ENCODE measurements at places on chromosomes 11 and 22.

DNA sequence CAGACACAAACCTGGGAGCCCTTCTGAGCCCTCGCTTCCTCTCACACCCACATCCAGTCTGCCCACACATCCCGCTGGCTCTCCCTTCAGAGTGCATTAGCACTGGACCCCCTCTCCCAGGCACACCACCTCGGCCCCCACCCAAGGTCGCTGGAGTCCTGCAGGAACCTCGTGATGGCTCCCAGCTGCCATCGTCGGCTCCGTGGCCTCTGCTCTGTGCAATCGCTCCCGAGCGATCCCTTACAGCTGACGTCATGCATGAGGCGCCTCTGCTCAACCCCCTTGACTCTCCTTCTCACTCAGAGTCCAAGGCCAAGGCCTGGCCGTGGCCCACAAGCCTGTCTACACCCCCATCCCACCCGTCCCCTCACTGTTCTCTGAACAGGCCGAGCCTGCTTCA, 183.9 kb downstream of the EFCAB6 start:
- DNase-seq: no peak

GRCh38 chr11:62432695-62433094, 13.9 kb downstream of the SCGB1A1 start:
- DNase-seq: no peak

GRCh38 chr11:72308226-72309073, 64.5 kb upstream of the PHOX2A start:
- DNase-seq: no peak

DNA sequence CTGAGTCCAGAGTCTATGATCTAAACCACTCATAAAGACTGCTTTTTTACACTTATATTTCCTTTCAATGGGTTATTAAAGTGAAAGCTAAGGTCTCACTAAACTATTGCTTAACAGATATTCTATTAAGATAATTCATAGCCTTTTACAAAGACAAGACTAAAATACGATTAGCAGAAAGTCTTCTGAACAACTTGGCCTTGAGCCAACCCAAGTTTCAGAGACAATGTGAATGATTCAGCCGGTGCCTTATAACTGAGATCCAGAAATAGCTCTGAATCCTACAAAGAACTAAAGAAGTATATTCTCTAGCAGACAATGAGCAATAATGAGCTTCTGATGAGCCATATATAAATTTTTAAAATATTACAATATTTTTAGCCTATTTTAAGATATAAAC, 41.5 kb upstream of the CARD18 start:
- DNase-seq: no peak

- no peak for DNase-seq
Measured at GRCh38 chr22:40533712-40534378, 102.7 kb downstream of the MRTFA start.

- no peak for DNase-seq
Measured at GRCh38 chr22:19146215-19146968, 1.9 kb upstream of the ESS2 start.

DNA sequence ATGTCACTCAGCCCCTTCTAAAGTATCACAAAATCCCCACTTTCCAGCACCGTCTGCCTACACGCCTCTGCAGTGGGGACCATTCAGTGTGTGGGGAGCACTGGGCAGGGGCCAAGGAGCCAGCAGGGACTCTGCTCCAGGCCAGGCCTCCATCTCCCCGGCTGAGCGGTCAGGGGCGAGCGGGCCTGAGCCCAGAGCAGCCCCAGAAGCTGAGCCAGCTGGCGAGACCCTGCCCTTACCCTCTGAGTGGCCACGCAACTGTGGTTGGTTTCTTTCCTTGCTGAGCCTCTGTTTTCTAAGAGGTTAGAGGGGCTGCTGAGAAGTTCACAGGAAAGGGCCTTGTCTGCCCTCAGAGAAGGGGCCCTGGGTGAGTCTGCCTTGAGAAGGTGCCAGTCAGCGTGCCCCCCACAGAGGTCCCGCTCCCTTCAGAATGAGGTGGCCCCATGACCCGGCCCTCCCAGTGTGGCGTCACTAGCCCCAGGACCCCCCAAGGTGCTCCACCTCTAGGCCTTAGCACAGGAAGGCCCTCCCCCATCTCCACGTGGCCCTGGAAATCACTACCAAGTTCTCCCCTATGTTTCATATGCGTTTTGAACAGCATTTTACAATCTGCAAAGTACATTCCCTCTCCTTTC, 46.9 kb downstream of the WNT11 start:
- DNase-seq: no peak

DNA sequence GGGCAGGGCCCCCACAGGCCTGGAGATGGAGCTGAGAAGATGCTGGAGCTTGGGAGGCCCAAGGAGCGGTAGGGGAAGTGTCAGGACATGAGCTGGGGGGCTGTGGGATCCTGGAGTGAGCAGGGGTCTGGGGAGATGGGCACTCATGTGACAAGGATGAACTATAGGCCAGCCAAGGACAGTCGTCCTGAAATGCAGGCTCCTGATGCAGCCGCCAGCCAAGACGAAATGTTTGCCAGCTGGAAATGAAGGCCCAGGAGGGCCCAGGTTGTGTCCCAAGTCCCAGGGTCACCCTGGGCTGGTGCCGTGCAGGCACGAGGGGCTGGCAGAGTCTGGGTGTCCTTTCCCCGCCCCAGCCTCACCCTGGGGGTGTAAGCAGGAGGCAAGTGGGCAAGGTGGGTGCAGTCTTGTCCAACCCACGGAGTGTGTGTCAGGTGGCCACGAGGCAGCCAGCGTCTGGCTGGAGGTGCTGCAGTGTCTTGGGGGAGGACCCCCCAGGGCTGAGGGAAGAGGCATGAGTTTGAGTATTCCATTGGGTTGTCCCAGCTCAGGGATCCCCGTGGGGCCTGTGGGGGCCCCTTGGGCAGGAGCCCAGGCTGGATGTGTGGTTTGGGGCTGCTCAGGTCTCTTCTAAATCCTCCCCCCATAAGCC, 21.4 kb downstream of the MRGPRG start:
- no peak for DNase-seq

DNA sequence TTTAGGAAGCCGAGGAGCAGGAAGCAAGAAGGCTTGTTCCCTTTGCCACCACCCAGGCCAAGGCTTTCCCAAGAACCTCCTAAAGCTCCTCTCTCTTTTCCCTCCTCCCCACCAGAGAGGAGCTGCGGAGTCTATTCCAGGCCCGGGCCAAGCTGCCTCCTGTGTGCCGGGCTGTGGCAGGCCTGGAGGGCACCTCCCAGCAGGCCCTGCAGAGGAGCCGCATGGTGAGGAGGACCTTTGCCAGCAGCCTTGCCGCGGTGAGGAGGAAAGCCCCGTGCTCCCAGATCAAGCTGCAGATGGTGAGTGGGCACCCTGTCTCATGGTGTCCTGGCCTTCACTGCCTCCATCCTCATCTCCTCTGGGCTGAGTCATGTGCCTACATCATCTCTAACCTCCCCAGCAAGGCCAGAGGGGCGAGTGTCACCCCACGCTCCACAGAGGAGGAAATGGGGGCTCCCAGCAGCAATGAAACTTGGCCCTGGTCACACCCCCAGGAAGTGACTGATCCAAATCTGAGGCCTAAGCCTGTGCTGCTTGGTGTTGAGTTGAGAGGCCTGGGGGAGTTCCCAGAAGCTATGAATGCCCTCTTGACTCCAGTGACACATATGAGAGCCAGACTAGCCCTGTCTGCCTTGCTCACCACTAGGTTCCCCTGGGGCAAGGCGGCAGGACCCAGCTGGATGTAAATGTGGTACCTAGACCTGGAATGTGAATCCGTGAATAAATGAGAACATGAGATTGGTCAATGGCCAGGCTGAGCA, 104.2 kb downstream of the MYO18B start:
- no peak for DNase-seq

DNA sequence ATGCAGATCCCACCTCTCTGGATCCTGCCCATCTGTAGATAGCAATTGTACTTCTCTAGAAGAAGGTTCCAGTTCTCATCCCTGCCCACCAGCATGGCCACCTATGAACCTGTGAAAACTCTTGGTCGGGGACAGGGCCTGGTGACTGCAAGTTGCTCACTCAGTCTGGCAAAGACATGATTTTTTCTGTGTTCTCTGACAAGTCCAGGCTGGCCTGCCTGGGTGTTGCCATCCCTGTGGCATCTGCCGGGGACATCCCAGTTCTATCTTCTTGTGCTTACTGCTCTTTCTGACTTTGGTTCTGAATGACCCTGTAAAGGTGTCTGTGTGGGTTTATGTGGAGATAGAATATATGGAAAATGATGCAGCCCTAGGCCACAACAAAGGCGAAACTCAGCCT, 545.8 kb downstream of the INSC start:
- no peak for DNase-seq

- no peak for DNase-seq
Measured at GRCh38 chr11:66420671-66421476, at the start of gene NPAS4. NPAS4 (plus strand) TSS chr11:66421035; CDS start chr11:66421180, 145 bp downstream.

DNA sequence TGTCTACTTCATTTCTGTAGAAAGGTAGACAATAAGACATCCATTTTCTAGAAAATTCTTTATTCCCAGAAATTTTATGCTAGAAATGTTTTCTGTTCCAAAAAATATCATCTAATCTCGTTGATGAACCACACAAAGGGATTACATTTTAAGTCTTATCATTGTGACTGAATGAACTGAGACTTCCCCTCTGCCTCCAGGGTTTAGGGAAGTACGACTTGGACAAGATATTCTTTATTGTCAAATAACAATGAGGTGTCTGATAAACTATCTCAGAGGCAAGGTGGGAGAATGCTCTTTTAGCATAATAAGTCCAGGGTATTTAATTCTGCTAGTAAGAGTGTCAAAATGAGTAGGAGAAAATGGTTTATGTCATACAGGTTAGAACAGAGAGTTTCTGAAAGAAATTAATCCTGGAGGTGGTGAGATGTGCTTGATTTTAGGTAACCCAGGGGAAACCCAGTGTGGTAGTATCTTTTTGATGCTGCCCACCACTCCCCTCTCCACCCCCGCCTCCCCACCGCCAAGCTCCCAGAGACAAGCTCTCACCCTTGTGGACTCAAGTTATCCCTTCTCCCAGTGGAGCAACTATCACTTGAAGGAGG, 100.6 kb downstream of the CD44 start:
- DNase-seq: no peak

DNA sequence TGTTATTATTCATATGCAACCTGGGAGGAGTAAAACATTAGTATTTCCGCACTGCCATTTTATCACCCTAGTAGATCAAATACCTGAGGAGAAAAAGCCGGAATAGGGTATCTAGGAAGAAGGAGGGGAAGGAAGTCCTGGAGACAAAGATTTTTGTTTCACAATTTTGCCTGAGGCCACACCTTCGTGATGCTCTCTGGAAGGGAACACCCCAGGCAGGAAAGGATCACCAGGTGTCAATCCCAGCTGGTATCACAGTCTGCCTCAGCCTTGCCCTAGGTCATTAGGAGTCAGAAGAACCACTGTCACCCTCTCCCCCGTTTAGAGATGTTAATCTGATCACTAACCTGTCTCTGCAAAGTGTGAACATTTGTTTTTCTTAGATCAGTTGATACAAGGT, 35.4 kb upstream of the IGSF9B start:
- DNase-seq: no peak

- no peak for DNase-seq
Measured at GRCh38 chr11:30465192-30465591, 121.0 kb downstream of the MPPED2 start.

DNA sequence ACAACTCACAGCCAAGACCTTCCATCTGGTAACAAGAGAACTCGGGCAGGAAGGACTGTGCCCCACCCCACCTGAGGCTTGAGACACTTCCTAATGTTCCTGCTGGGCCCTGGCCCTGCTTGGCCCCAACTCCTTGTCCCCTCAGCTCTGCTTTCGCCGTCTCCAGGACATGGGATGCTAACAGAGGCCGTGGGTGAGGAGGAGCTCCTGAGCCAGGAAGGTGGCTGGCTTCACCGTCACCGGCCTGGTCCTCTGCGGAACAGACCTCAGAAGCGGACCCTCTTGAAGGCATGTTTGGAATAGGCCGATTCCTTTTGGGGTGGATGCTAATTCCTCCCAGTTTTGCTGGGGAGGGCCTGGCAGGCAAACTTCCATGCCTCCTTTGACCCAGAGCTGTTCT, 154.3 kb downstream of the CACNA1I start:
- DNase-seq: no peak

- DNase-seq: no peak
Measured at GRCh38 chr11:80451105-80451504, 1010.3 kb upstream of the TENM4 start.

DNA sequence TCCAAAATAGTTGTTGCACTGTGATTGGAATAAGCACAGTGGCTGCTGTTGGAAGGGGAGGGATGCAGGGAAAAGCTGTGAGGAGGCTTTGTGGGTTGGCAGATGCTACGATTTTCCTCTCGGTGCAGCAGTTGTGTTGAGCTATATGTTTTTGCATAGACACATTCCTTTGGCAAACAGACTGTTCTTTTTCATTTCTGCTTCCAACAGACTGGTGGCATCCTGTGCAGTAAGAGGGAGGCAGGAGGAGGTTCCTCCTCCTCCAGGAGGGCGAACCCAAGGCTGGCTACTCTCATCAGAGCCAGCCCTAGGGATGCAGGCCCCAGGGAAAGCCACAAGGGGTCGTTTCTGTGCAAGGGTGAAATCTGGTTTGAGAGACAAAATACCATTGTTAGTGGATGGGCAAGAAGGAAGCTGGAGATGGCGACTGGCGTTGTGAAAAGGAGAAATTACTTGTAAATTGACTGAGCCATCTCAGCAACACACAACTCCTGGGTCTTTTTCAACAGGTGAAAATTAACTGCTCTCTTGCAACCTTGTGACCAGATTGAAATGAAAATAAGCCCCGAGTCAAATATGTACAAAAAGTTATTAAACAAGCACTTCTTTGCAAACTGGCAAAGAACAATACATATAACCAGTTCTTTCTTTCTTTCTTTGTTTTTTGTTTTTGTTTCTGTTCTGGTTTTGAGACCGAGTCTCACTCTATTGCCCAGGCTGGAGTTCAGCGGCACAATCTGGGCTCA, 26.5 kb upstream of the UBASH3B start:
- DNase-seq: peak; percentile 59

- no peak for DNase-seq
Measured at GRCh38 chr22:20999350-21000206, 2.3 kb downstream of the THAP7 start.

GRCh38 chr22:18980829-18981228, 44.7 kb upstream of the PRODH start:
- DNase-seq: no peak

DNA sequence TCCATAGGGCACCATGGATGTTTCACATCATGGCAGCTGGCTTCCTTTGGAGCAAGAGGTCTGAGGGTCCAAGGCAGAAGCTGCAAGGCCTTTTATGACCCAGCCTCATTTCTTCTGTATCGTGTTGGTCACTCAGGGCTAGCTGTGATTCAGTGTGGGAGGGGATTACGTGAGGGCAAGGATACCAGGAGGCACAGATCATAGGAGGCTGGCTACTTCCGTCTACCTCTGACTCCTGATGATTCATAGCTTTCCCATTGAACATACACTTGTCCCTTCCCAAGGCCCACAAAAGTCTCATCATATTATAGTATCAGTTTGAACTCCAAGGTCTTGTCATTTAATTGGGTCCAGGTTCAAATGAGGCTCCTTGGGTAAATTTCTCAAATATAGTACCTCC, 135.3 kb upstream of the ZBED5 start:
- DNase-seq: no peak

GRCh38 chr11:79043726-79044125, 397.1 kb downstream of the TENM4 start:
- DNase-seq: no peak

- no peak for DNase-seq
Measured at GRCh38 chr11:134764966-134765365, 352.9 kb upstream of the B3GAT1 start.

GRCh38 chr22:47175151-47176025, 412.9 kb downstream of the TBC1D22A start:
- no peak for DNase-seq
